Activated naive CD4-positive, alpha-beta T cell treated with anti-CD3 and anti-CD28 coated beads, Interleukin-2, amount 50 U/mL, for 72 hours (primary cell): ENCODE measurements at places on chromosomes 2 and 18.

- peak; percentile 6 for DNase-seq
These were observed 45.4 kb upstream of the ASB18 start for GRCh38 chr2:236309669-236310029.

GRCh38 chr2:100875516-100876230 lies 55.7 kb downstream of the NPAS2 start:
- DNase-seq = no peak

GRCh38 chr2:233424154-233424951 lies 70.1 kb downstream of the DGKD start:
- DNase-seq = no peak

DNA sequence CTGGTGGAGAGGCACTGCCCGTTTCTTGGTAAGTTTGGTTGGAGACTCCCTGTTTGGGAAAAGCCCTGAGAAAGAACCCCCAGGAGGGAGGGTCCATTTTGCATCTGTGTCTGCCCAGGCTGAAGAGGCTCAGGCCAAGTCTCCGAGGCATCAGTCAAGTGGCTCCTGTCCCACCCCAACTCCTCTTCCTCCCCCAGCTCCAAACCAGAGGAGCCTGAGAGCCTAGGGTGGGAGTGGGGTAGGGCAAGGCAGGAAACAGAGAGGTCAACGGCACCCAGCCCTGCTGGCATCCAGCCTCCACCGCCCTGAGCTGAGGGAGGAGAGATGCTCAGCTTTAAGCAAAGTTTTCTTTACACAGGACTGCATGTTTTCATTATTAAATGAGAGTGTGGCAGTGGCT lies 38.2 kb downstream of the CYP27C1 start:
- peak; percentile 26 for DNase-seq
